ENCODE measurements at places on chromosomes 13 and 19.
A peak's percentile ranks its signal among the peaks of the same experiment; 100 is the strongest.

GRCh38 chr13:84139561-84140158 lies 257.4 kb upstream of the SLITRK1 start:
- no peak for DNase-seq

- DNase-seq: no peak
Observed at GRCh38 chr13:104759069-104759468, 1692.9 kb upstream of the SLC10A2 start.

- DNase-seq: no peak
Observed at GRCh38 chr19:33300009-33300893, 2.1 kb downstream of the CEBPA start.

DNA sequence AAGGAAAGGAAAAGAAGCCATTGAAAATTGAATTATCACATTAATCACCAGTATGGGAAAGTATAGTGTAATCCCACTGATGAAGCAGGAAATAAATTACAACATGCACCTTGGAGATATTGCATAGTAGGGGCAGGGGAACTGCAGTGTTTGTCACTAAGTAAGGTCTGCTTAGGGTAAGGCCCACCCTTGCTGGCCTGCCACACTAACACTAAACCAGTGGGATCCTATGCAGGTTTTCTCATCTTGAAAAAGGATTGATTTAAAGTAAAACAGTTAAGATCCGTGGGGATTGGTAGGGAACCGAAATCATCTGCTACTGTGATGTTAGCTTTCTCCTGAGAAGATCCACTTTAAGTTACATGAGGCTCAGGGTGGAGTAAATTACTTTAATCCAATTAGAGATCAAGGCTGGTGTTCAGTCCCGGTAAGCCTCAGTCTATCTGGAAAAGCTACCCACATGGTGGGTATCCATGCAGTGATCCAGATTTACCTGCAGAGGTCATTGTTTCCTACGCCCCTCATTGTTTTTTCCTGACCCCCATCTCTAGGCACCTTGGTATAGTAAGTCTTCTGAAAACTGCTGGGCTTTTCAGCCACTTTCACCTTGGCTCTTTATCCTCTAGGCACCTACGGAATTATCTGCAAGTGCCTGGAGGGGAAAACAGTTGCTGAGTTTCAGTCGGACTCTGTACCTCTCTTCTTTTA lies 1014.9 kb upstream of the ATXN8OS start:
- no peak for DNase-seq

DNA sequence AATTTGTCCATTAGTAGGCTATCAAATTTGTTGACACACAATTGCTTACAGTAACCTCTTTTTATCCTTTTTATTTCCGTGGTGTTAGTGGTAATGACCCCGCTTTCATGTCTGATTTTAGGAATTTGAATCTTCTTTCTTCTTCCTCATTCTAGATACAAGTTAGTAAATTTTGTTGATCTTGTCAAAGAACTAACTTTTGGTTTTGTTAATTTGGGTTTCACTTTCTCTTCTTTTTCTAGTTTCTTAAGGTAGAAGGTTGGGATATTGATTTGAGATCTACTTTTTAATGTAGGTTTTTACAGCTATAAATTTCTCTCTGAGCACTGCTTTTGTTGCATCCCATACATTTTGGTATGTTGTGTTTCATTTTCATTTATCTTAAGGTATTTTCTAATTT lies 53.3 kb upstream of the SLC7A1 start:
- no peak for DNase-seq

- peak; percentile 27 for DNase-seq
Observed at GRCh38 chr19:49442771-49443365, 1.5 kb upstream of the SLC17A7 start.

- DNase-seq: no peak
Observed at GRCh38 chr19:38047049-38047438, 140.0 kb downstream of the SIPA1L3 start.

DNA sequence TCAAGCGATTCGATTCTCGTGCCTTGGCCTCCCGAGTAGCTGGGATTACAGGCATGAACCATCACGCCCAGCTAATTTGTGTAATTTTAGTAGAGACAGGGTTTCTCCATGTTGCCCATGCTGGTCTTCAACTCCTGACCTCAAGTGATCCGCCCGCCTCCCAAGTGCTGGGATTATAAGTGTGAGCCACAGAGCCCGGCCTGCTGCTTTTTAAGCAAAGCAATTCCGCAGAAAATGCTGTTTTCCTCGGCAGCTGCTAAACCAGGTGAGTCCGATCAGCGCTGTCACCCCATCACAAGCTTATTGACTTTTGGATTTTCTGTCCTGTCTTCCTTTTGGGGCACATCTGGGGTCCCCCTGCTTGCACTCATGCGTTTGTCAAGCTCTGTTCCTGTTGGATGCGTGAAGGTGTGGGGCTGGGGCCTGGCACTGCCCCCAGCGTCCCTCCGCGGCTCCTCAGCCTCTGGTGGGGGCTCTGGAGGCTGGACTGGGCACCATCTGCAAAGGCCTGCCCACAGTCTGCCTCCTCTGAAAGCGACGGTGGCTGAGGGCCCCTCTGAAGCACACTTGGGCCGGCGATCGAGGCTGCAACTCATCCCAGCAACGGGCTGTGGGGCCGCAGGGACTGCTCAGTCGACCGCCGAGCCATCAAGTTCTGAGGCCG lies 25.7 kb downstream of the CEBPG start:
- no peak for DNase-seq

GRCh38 chr13:110125157-110125556 lies 181.8 kb downstream of the COL4A1 start:
- DNase-seq: no peak

- no peak for DNase-seq
Observed at GRCh38 chr19:39524495-39524894, 8.2 kb downstream of the EID2B start.

DNA sequence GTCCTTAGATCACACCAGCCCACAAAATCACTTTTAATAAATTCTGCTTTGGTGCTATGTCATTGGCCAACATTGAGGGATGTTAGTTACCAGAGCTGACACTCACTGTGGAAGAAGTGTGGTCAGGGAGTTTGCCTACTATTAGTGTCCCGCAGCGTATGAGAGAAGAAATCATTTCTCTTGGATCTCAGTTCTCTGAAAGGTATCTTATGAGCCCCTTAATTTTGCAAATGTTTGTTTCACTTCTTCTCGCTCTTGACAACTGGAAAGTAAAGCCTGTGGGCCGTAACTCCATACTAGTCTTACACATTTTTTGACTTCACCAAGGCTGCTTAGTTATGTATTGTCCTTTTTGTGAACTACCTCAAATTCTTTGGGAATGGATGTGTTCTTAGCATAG lies 80.9 kb downstream of the FLT1 start:
- no peak for DNase-seq

DNA sequence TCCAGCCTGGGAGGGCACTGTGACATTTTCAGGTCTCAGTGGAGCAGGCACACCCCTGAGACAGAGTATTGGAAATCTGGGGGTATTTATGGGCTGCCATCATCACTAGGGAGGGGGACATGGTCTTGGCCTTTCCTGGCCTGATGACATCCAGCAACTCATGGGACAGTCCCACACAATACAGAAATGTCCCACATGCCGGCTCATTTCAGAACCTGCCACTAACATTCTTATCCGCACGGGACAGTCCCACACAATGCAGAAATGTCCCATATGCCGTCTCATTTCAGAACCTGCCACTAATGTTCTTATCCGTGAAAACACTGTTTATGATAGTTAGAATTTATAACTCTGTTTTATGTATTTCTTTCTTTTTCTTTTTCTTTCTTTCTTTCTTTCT lies 9.8 kb downstream of the SLC8A2 start:
- DNase-seq: no peak

GRCh38 chr13:20416223-20416745 lies 109.4 kb downstream of the CRYL1 start:
- no peak for DNase-seq

All from T-cell (primary cell).